Adrenal gland (tissue), 19 donors: ENCODE measurements at places on chromosomes 7 and 10. TPM values are rescaled to one million over a fixed set of nuclear protein-coding genes. Genes with fewer than 3 reads are reported as not detected.

- no peaks in the 10 kb centered on the region for H3K27me3 ChIP-seq
- H3K36me3 ChIP-seq = no peaks in the 10 kb centered on the region
Observed at GRCh38 chr10:16717622-16718395, 99.4 kb downstream of the RSU1 start.

DNA sequence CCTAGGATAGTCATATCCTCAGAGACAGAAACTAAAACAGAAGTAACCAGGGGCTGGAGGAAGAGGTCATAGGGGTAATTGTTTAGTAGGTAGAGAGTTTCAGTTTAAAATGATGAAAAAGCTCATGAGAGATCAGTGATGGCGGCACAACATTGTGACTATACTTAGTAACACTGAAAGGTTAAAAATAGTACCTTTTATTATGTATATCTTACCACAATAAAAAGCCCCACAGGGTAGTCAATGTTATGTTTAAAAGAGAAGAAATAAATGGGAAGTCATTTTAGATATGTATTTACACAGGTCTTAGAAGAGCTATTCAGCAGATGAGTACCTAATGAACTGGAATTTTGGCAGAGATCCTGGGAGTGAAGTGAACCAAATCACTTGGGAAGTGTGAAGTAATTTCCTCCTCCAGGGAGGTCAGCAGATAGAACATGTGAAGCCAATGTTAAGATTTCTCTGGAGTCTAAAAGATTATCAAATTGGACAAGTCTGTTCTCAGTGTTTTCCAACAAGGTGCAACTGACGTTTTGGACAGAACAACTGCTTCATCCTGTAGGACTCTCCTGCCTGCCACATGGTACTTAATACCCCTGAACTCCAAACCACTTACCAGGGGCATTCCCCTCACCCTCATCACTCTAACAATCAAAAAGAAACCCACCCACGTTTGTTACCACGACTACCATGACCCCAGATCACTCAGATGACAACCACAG lies 6.4 kb downstream of the CDCA7L start:
- no peak overlapping the region for H3K4me3 ChIP-seq
- no peak for DNase-seq
- no peak overlapping the region for H3K27ac ChIP-seq

- H3K36me3 ChIP-seq = no peaks in the 10 kb centered on the region
- no peak for DNase-seq
- no peaks in the 10 kb centered on the region for H3K27me3 ChIP-seq
Observed at GRCh38 chr10:21273400-21273968, 252.0 kb downstream of the SKIDA1 start.

GRCh38 chr10:21330628-21331020 lies 194.9 kb downstream of the SKIDA1 start:
- no peaks in the 10 kb centered on the region for H3K36me3 ChIP-seq
- DNase-seq = no peak
- H3K4me1 ChIP-seq = no peaks in the 10 kb centered on the region

DNA sequence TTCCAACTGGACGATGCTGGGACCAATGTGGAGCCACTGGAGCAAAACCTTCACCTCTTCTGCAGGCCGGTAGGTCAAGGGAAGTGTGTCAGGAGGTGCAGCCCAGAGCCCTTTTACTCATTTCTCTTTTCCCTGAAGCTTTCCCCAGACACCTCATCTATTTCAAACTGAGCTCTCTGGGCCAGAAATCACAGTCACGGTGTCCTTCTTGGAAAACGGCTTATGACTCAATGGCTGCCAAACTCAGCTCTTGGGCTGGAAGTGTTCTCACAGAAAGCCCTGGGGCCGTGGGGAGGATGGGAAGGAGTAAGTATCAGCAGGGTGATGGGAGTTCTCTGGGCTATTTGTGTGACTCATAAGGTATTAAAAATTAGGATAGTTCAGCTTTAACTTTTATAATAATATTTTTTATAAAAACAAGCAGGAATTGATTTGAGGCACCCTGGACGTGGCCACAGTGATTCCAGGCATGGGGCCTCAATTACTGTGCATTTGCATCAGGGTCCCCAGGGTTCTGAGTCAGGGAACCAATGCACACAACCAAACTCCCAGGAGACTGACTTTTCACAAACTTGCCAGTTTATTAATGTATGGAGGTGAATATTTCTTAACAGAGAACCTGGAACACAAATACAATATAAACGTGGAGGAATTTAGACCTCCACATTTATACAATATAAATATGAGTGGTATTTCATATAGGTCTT lies 187.4 kb upstream of the TMEM72 start:
- no peaks in the 10 kb centered on the region for H3K4me1 ChIP-seq
- H3K4me3 ChIP-seq = no peak overlapping the region
- no peaks in the 10 kb centered on the region for H3K36me3 ChIP-seq
- no peaks in the 10 kb centered on the region for H3K27me3 ChIP-seq

DNA sequence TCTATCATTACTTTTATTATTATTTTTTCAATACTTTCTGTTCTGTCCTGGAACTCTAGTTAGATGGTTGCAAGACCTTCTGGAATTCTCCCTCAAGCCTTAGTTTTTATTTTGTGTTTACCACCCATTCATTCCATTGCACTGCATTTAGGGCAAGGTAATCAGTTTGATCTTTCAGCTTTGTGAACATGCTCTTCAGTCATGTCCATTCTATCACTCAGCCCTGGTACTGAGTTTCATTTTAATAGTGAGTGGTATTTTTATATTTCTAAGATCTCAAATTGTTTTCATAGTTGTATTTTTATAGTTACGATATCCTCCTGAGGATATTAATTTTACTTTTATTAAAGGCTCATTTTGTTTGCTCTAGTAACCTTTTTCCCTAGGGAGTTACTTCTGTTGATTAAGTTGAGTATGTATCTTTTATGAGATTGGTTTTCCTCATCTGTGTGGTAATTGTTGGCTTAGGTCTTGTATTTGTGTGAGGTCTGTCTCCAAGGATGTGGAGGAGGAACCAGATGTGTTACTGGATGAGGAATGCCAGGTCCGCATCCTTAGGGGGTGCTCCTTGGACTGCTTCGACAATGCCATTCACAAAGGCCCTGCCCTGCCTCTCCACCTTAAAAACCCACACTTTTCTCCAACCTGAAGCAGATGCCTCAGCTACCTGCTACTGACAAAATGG lies 46.7 kb upstream of the RAB18 start:
- H3K36me3 ChIP-seq = no peaks in the 10 kb centered on the region
- no peaks in the 10 kb centered on the region for H3K27me3 ChIP-seq

Gene FBXL15
- total RNA-seq = 21.6 TPM
